ENCODE measurements at places on chromosomes 5 and 9. TPM values are rescaled to one million over a fixed set of nuclear protein-coding genes. Genes with fewer than 3 reads are reported as not detected.

SHC3 gene
- 22.9 TPM for polyA plus RNA-seq

NEUROG1 gene
- not detected for polyA plus RNA-seq

GZMA gene
- not detected for polyA plus RNA-seq

KDM4C gene
- polyA plus RNA-seq, result 20.7 TPM

SHROOM1 gene
- polyA plus RNA-seq, result 0.84 TPM

MEIKIN gene
- polyA plus RNA-seq, result not detected

TPPP gene
- 9.9 TPM for polyA plus RNA-seq

HAND1 gene
- not detected for polyA plus RNA-seq

CER1 gene
- polyA plus RNA-seq, result not detected
